NCI-H2227 treated with DMSO at 0.1 percent for 48 hours (cell line): ENCODE measurements at places on chromosomes 16 and 17.

DNA sequence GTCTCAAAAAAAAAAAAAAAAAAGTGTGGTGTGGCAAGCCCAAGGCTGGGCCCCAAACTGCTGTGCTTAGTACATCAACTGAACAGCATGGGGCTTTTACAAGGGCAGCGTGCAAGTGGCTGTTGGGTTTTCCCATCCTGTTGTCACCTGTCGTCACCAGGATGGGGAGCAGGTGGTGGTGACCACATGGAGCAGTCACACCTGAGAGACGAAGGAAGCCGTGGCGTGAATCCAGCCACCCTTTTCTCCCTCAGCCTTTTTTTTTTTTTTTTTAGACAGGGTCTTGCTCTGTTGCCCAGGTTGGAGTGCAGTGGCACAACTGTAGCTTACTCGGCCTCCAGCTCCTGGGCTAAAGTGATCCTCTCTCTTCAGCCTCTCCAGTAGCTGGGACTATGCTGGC lies 4.1 kb upstream of the MRPL58 start:
- DNase-seq = no peak

DNA sequence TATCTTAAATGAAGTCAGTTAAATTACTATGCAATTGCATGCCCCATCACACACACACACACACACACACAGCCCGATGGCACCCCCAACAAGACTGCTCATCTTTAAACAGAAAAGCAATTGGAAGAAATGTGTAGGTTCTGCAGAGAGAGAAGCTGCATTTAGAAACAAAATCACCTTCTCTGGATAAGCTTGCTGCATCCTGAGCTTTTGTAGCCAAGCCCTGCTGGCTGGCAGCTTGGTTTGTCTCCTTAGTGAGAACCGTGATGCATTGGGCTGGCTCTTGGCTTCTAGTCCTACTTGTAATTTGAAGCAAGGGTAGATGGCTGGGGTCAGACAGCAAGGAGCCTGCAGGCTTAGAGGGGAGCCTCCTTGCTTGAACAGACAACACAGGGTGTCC lies 153.8 kb downstream of the SOX9 start:
- no peak for DNase-seq

DNA sequence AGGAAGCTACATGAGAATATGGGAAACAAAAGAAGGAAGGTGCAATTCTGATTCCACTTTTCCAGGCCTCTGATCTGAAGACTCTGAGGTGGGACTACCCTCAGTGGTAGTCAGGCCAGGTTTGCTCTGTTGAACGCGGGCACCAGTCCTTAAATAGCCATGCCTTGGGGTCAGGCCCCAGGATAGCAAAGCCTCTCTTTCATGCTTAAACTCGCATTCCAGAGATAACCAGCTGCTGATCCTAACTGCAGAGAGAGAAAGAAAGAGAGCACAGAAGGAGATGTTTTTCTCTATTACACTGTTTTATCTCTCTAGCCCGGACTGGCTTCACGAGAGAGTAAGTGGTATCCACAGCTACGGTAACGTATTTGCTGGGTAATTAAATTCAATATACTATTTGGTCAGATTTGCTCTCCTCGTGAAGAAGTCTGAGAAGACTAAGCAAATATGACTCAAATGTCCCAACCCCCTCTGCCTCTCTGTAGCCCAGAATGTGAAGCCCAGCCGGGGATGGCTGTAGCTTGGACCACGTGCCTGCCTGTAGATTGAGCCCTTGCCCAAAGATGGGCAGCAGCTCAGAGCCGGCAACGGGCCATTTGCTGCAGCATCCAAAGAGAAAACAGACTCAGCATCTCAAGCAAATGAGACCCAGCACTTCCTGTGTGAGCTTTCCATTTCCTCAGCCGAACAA lies 122.2 kb downstream of the SMG6 start:
- DNase-seq = no peak

DNA sequence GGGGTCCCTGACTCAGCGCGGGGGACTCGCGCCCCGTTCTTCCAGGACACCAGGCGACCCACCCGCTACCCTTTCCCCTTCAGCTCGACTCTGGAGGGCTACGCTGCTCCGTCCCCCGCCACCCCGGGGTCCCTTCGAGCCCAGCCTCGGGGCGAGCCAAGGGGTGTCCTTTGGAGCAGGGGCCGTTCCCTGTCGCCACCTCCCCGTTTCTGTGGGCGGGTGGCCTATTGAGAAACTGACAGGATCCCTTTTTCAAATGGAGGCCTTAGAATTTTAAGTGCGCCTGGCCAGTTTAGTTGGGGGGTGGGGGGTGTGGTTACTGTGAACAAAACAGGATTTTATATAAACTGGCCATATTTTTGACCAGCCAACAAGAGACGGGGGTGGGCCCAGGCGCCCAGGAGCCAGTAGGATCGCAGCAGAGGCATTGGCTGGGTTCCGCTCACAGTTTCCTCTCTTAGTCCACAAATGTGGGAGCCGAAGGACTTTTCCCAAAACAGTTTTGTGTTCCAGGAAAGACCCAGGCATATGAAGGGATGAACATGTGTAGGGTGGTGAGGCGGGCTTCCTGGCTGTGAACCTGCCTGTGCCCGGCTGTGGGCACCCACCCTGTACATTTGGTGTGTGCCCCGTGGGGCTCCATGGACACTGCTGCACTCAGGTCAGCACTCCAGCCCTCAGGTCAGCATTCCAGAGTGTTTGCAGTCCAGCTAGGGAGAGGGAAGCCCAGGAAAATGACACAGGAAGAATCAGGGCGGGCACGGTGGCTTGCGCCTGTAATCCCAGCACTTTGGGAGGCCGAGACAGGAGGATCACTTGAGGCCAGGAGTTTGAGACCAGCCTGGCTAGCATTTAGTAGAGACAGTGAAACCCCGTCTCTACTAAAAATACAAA lies 722 bp upstream of the TIMP2 start:
- DNase-seq = peak; percentile 41

GRCh38 chr17:31631766-31632165 lies 227.3 kb downstream of the COPRS start:
- DNase-seq = no peak

DNA sequence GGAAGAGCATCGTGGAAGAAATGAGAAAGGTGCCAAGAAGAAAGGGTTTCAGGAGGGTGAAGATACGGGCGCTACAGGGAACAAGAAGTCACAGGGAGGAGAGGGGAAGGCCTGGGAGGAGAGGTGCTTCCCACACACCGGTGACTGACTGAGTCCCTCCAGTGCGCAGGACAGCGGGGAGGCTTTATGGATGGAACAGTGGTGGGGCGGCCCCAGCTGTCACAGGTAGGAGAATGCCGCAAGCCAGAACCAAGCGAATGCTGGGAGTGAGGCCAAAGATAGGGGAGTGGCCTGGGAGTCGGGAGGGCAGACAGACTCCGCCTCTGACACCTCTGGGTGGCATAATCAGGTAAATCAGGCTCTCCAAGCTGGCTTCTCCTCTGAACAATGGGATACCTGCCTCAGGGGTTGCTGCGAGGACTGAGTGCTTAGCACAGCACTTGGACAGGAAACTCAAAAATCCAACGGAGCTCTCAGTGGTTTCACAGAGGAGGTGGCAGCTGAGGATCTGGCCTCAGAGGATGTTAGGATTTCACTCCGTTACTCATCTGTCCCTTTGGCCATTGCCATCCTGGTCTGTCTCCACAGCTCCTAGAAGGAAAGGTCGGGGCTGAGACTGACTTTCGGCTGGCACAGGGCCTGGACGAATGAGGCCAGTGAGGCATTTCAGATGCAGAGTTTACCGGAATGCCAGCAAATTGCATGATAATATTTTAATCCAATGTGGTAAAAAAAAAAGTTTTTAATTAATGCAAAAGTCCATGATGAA lies 717 bp upstream of the CNP start:
- DNase-seq = peak; percentile 56

GRCh38 chr17:4908301-4908700 lies 5.4 kb upstream of the CHRNE start:
- DNase-seq = no peak

DNA sequence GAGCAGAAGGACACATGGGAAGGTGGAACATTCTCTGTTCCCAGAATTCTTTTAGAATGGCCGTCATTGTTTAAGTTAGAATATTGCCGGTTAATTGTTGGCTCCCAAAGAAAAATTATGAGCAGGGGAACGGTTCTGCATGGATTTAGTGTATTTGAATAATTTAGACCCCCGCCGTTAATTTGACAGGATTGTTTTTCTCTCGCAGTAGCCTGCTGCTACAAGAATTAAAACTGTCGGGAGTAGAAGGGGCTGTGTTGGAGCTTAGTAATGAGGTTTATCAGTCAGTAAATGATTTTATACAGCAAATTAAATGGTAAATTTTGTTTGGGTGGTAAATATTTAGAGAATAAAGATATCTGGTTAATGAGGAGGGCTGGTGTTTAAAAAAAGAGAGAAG lies 431.2 kb upstream of the DYNLRB2 start:
- no peak for DNase-seq

- DNase-seq = no peak
Measured at GRCh38 chr17:72604518-72604917, 483.7 kb downstream of the SOX9 start.

DNA sequence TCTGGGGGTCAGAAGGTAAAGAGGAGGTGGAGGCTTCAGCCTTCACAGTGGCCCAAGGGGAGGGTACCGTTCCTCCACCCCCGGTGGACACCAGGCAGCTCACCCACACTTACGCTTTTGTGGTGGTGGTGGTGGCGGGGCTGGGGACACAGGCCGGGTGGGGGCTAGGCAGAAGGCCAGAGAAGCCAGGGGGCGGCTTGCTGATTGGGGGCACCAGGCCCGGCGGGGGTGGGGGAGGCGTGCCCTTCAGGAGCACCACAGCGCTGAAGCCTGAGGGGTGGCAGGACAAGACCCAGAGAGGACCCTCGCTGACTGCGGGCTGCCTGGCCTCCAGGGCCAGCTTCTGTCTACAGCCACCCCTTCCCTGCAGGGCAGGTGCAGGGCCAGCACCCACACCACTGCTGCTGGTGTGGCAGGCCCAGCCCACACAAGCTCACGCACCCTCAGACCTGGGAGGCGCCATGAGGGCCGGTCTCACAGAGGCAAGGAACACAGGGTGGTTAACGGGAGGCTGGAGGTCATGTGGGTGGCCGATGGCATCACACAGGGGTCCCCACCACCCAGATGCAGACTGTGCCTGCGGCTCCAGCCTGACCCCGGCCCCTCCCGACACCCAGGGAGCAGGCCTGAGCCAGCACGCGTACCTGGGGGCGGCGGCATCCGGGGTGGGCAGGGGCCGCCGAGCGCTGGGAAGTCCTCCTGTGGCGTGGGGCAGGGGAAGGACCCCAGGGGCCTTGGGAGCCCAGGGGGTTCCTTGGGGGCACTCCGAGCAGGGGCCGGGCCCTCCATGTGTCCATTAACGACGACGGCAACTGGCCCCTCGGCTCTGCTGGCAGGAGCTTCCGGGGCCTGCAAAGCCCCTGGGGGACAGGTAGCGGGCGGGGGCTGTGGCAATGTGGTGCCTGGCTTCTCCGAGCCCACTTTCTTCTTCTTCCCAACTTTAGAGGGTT lies 9.4 kb downstream of the SYNGR3 start:
- DNase-seq = no peak

DNA sequence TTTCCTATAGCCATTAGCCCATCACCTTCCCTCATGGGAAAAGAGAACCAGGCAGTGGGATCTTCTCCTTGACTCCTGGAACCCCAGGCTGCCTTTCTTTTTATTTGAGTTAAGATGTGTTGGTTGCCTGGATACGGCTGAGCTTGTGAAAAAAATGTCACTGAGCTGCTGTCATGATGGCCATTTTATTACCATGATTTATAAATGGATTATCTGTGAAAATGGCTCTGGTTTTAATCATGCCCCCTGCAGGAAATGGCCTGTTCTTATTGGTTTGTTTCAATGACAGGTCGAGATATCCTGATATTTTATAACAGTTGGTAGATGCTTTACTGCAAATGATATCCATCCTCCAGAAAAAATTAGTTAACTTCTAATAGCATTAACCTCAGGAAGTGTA lies 640.4 kb downstream of the CDH11 start:
- DNase-seq = no peak

DNA sequence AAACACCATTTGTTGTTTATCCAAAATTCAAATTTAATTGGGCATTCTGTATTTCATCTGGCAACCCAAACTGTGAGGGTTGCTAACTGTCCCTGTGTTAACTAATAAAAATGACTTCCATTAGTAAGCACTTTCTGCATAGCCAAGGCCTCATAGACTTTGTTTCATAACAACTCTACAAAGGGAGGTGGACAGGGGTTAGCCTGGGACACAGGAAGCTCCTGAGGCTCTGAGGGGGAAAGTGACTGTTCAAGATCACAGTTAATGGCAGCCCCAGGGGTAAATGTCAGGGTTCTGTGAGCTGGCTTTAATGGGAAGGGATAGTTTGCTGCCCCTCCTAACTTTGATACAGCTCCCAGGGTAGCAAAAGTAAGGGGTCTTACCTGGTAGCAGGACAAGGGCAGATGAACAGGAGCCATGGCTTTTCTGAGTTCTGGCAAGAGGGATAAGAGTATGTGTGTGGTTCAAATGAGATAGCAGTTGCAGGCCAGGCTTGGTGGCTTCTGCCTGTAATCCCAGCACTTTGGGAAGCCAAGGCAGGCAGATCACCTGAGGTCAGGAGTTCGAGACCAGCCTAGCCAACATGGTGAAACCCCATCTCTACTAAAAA lies 2.2 kb downstream of the HEATR9 start:
- no peak for DNase-seq

DNA sequence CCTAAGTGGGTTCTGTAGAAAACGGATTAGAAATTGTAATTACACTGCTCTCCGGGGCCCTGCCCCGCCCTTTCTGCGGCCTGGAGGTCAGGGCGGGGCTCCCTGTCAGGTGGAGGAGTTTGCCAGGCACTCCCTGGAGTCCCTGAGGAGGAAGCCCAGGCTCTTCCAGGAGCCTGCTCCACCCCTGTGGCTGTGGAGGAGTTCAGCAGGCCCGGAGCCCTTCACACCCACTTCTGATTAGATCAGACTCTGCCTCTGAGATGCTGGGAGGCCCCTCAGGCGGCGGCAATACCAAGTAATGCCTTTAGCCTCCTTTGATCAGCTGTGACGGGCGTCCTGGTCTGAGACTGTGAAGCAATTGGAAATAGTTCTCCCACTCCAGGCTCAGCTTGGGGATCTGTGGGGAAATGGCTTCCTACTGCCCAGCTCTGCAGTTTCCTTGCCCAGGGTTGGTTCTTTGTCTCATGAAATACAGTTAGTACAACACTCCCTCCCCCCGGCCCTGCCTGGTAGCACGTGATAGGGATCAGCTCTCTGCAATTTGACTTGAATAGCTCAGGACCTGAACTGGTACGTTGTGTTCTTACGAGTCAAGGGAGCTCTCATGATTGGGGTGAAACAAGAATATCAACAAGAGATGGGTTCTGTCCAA lies 22.3 kb downstream of the BAIAP2 start:
- no peak for DNase-seq
